ENCODE measurements at places on chromosomes 16 and 17. TPM values are rescaled to one million over a fixed set of nuclear protein-coding genes. Genes with fewer than 3 reads are reported as not detected.

DNA sequence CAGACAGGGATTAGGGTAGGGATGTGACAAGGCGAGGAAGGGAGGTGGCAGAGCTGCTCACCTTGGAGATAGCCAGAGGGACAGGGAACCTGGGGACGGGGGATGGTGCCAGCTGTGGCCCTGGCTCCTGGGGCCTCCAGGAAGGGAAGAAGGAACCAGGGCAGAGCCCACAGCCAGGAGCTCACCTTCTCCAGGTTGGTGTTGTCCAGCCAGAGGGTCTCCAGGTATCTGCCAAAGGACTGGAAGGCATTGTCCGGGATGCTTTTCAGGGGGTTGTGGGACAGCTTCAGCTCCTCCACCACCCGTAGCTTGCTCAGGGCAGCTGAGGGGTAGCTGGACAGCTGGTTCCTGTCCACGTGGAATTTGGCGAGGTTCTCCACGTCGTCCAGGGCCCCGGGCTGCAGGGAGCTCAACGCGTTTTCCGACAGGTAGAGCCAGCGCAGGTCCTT, 801 bp downstream of the CHAD start:
- no peak for DNase-seq

GRCh38 chr16:9429646-9430330, 338.3 kb downstream of the HAPSTR1 start:
- DNase-seq: peak; percentile 40

GRCh38 chr16:1441391-1441829, 2.9 kb downstream of the CCDC154 start:
- DNase-seq: no peak

DNA sequence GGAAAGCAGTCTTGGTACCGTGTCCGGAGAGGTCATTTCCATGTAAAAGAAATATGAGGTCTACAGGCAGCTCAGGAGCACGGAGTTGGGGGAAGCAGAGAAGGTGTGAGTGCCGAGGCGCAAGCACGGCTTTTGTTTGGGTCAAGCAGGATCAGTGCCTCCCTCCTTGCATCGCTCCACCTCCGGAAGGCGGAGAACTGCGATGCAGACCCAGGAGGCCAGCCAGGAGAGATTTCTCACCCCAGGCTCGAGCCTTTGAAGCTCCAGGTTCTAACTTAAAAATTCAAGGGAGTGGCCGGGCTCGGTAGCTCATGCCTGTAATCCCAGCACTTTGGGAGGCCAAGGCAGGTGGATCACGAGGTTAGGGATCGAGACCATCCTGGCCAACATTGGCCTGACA, 25.0 kb downstream of the NAA60 start:
- DNase-seq: no peak

CCDC78 gene
- 0.24 TPM for total RNA-seq

GNG13 gene
- total RNA-seq: not detected

All from umbilical cord (tissue), 2 donors.